T-helper 2 cell treated with Interferon-gamma antibody and Interleukin-4, amounts not matched to agents 5 μg/mL and 100 μg/mL, for 36 hours (primary cell): ENCODE measurements at places on chromosomes 3 and 15.

DNA sequence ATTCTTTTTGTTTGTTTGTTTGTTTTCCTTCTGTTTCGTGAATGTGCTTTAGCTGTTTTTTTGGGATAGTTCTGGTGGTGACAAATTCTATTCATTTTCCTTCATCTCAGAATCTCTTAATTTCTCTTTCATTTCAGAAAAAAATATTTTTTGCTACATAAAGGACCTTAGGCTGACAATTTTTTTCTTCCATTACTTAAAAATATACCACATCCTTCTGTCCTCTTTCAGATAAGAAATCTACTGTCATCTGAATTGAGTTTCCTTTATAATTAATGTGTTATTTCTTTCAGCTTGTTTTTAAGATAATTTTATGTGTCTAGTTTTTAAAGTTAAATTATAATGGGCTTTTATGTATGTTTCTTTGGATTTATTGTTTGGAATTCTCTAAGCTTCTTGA lies 47.6 kb downstream of the IL16 start:
- no peak for DNase-seq

- DNase-seq, result no peak
These were observed 276.0 kb downstream of the SOX2 start for GRCh38 chr3:181987736-181988135.

DNA sequence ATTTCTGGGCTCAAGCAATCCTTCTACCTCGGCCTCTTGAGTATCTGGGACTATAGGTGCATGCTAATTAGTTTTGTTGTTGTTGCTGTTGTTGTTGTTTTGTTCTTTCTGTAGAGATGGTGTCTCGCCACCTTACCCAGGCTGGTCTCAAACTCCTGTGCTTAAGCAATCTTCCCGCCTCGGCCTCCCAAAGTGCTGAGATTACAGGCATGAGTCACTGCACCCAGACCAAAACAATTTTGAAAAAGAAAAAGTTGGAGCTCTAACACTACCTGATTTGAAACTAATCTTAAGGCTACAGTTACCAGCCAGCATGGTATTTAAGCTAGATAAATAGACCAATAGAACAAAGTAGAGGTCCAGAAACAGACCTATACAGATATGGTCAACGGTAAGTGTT lies 29.8 kb downstream of the KPNA1 start:
- no peak for DNase-seq

DNA sequence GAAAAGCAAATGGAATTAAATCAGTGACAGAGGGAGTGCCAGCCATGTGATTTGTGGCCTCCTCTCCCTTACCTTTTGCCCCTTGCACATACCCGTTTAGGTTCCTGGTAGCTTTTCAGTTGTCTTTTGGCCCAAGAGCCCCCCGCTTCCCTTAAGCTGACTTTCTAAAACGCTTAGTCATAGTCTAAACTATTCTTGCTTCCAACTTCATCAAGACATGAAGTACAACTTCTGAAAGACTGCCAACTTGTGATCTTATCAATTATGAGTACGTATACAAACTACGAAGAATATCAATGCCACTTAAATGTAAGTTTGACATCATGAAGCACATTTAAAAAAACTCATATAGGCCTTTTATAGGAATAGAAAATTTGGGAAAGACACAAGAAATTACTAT lies 61.9 kb downstream of the EIF3J start:
- no peak for DNase-seq

GRCh38 chr15:89088605-89089315 lies 504 bp downstream of the ABHD2 start:
- no peak for DNase-seq

DNA sequence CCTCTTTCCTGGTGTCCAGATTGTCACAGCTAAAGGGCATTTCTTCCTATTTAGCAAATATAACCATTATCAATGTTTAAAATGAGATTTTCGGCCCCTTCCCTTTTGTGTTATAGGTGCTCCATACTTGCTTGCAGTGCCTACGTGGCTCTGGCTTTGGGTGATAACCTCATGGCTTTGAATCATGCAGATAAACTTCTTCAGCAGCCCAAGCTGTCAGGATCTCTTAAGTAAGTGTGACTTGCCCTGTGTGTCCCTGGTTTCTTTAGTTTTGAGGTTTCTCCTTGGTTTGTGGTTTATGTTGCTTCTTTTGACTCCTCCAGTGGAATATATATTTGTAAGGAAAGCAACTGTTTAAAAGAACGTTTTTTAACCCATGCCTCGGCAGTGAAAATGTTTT lies 58.5 kb upstream of the TRIM71 start:
- DNase-seq, result no peak

- DNase-seq, result no peak
These were observed 28.9 kb upstream of the DRD3 start for GRCh38 chr3:114207768-114208167.

DNA sequence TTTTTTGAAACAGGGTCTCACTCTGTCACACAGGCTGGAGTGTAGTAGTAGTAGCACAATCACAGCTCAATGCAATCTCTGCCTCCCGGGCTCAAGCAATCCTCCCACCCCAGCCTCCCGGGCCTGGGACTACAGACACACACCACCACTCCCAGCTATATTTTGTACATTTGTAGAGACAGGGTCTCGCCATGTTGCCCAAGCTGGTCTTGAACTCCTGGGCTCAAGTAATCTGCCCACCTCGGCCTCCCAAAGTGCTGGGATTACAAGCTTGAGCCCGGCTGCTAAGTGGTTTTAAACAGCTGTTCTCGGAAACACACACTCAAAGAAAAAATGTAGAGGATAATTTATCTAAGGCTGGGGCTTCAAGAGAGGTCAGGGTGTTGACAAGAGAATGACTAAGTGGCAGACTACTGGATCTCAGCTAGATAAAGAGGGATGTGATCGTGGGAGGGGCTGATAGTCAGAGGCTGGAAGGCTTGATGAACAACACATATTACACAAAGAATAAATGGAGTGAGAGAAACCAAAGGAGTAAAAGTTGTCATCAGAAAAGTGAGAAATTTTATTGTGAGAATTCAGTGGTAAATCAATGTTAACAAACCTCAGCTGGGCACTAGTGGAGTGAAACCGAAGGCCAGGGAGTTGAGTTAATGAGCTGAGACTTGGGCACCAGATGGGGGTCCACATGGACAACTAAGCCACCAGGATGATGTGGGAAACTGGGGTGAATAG lies 6.7 kb downstream of the CCR5AS start:
- no peak for DNase-seq

GRCh38 chr3:197222937-197223370 lies 75.5 kb downstream of the DLG1 start:
- no peak for DNase-seq

DNA sequence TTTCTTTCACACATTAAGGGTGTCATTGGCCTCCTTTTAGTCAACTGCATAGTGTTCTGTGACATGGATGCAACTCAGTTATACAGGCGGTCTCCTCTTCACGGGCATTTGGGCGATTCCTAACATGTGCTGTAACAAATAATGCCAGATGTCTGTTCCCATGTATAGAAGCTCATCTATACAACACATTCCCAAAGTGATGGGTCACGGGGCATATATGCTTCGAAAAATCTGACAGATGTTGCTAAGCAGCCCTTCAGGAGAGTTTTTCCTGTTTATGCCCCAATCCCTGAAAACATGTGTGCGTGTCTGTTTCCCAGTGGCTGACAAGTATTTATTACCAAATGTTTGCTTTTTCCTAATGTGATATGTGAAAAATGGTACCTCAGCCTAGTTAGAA lies 25.8 kb downstream of the LRRK1 start:
- no peak for DNase-seq

DNA sequence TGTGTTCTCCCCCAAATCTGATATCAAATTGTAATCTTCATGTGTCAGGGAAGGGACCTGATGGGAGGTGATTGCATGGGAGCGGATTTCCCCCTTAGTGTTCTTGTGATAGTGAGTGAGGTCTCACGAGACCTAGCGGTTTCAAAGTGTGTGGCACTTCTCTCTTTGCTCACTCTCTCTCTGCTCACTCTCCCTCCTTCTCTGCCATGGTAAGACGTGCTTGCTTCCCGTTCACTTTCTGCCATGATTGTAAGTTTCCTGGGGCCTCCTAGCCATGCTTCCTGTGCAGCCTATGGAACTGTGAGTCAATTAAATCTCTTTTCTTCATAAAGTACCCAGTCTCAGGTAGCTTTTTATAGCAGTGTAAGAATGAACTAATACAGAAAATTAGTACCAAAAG lies 30.6 kb upstream of the OR5H6 start:
- DNase-seq, result no peak

DNA sequence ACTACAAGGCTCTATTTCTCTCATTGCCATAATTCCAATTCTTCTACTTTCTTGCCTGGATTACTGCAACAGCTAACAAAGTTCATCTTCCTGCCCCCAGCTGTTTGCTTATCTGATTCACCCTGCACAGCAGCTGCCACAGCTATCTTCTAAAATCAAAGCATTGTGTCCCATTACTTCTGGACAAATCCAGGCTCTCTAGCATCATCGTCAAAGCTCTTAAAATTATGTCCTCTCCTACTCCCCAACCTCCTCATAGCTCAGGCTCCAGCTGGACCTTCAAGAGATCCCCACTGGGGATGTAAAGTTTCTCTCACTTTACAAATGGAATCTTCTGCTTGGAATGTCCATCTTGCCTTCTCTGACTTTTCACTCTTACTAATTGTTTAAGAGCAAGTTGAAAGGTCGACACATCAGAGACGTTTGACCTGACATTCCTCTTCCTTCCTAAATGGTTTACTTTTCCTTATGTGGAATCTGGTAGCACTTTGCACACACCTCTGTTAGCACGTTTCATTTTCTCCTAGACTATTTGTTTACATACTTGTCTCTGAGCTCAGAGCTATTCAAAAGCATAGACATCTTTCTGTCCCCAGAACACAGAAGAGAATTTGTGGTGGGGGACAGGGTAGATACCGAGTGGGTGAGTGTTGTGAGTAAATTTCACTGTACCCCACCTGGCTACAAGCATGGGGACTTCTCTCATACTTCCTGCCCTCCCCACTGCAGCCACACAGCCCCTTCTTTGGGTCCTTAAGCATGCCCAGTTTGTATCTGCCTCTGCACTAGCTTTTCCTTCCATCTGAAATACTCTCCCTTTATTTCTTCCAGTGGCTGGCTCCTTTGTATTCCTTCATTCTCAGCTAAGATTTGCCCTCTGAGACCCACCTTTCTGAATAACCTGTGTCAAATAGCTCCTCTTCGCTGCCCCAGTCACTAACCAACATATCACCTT lies 77.9 kb downstream of the SERPINI1 start:
- no peak for DNase-seq

DNA sequence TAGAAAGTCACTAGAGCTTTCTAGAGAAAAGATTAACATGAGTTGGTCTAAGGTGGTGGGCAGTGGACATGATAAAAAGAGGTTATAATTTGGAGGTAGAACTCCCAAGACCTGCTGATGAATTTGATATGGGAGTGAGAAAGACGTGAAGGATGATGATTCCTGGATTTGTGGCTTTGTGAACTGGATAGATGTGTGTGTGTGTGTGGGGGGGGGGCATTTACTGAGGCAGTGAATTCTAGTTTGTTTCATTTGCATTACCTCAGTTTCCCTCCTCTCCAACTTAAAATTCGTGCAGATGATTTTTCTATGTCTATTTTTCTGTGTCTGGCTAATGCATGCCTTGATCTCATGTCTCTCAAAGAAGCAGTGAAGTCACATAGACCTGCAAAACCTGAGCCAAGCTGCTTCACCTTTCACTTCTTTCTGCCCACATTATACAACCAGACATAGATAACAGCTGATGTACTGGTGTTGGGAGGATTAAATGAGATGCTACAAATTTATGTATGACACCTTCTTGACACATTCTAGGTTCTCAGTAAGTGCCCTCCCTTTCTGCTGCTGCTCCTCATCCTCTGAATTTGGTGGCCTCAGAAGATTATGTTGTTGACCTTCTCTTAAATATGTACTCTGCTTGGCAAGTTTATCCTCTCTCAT lies 9.9 kb downstream of the AHSG start:
- DNase-seq, result no peak

- no peak for DNase-seq
These were observed 6.3 kb downstream of the BNC1 start for GRCh38 chr15:83278191-83278590.

DNA sequence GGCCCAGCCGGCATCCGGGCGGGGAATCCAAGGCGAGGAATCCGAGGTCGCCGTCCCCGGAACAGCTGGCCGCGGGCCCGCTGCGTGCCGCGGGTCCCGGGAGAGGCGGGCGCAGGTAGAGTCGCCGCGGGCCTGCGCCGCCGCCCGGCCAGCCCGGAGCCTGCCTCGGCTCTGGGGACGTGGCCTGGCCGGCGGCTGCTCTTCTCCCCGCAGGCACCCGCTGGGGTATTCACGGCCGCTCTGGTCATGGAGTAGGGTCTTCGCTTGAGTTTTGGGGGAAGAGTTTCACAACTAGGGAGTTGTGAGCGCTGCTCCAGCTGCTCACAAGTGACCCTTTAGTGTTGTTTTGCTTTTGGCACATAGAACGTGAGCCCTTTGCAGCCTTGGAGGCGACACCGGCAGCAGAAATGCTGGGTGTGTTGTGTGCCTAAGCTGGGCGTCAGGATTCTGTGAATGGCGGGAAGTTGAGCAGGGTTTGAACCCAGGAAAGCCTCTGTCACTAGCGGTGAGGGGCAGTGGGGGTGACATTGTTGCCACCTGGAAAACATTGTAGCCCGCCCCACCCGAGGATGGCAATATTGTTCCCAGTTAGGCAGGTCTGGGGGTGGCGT lies 4.0 kb downstream of the TRIM71 start:
- no peak for DNase-seq

- DNase-seq, result no peak
These were observed at the start of gene NEIL1 for GRCh38 chr15:75346796-75347221. Gene NEIL1, plus strand, starts transcription at chr15:75347039. Its CDS starts 1,867 bp downstream, at chr15:75348906.

DNA sequence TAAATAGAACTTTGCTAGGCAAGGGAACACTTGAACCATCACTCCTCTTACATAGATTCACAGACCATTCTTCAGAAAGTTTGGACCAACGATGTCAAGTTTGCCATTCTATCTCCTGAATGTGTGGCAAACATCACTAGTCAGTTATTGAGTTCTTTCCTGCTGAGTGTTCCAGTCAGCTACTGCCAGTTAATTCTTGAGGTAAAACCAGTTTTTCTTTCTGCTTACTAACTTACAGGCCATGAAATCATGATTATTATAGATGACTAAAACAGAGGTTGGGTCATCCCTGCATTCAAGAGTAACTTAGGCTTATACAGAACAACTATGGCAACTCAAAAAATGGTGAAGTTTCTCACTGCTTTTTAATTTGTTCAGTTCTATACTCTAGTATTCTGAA lies 88.2 kb downstream of the AP4E1 start:
- DNase-seq, result no peak

- DNase-seq, result no peak
These were observed 16.0 kb downstream of the NKIRAS1 start for GRCh38 chr3:23900744-23901143.

DNA sequence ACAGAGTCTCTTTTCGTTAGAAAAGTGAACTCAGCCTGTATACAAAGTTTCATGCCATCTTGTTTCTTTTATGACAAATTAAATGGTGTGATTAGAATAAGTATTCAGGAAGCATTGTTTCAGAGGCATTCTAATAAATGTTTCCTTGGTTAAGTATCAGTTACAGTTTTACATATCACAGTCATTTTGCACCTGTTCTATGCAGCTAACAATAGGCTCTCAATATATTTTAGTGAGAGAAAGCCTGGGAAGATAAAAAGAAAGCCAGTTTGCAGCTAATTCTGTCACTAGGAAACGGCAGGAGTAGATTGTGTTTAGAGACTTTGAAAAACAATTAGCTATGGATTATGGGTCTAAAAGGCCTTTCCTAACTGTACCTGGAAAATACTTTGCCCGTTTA lies 252.8 kb downstream of the ZIC1 start:
- DNase-seq, result no peak

- no peak for DNase-seq
These were observed 33.1 kb upstream of the PLA2G4E start for GRCh38 chr15:42053914-42054313.
